ENCODE measurements at places on chromosomes 5 and 9.
A peak's percentile ranks its signal among the peaks of the same experiment; 100 is the strongest.

DNA sequence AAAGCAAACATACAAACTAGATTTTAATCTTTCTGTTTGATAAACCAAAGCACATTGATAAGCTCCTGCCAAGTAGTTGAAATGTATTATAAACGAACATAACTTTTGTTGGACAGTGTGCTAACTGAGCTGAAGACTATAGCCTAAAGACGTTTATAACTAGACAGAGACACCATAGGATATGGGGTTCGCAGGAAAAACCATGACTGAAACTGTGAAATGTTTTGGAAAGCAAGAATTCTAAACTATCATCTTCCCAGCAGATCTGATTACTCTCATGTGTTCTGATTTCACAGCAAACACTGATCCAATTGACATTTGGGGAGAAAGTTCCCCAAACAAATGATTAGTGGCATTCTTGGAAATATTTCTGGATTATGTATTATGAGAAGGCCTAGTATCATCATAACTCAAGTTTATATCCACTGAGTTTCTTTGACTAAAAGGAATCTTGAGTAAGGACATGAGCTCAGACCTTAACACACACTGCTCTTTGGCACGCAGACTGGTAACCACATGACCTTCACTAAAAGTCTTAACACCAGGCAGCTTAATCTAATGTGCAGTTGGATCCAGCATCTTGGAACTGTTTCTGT is 375.2 kb downstream of the ZNF608 start:
- no peak overlapping the region for H3K4me3 ChIP-seq
- no peaks in the 10 kb centered on the region for H3K27me3 ChIP-seq
- peak; percentile 4 for DNase-seq
- H3K4me1 ChIP-seq: no peaks in the 10 kb centered on the region
- no peaks in the 10 kb centered on the region for H3K36me3 ChIP-seq
- peak overlapping the region; percentile 17 for H3K27ac ChIP-seq

- DNase-seq: peak; percentile 71
- H3K4me1 ChIP-seq: peaks cover 5% of the 10 kb centered on the region
- H3K27me3 ChIP-seq: no peaks in the 10 kb centered on the region
- H3K27ac ChIP-seq: no peak overlapping the region
- H3K36me3 ChIP-seq: no peaks in the 10 kb centered on the region
Observed at GRCh38 chr9:88258024-88258423, 119.7 kb upstream of the SPATA31C2 start.

DNA sequence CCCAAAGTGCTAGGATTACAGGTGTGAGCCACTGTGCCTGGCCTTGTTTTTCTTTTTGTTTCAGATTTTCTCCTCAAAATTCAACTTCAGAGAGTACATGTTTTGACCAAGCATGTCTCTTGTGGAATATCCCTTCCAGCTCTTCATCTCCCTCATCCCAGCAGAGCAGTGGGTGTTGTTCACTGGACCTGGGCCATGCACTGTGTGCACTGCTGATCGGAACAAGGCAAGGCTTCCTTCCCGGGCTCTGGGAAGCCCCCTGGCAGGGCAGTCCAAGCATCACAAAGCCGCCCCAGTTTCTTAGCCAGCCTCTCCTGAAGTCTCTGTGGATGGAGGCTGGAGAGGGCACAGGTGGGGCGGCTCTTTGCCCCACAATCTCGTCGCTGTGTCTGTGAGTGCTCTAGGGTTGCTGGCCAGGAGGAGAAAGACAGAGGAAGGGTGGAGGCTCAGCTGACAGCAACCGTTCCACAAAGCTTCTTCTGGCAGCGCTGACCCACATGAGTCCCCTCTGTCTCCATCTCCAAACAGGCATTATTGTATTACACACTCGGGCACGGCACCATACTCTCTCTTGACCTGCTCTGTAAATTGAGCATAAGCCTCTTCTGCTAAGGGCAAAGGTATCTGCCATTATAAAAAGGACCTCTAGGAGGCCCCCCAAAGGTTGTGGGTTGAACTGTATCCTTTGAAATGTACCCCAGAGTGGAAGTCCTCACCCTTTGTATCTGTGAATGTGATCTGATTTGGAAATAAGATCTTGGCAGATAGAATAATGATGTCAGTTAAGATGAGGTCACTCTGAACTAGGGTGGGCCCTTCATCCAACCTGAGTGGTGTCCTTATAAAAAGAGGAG is 89.6 kb downstream of the TARS1 start:
- H3K4me1 ChIP-seq: no peaks in the 10 kb centered on the region
- no peak overlapping the region for H3K4me3 ChIP-seq
- no peak for DNase-seq
- no peaks in the 10 kb centered on the region for H3K27me3 ChIP-seq

- H3K4me3 ChIP-seq: no peak overlapping the region
- no peaks in the 10 kb centered on the region for H3K36me3 ChIP-seq
- DNase-seq: no peak
- no peak overlapping the region for H3K27ac ChIP-seq
- H3K27me3 ChIP-seq: no peaks in the 10 kb centered on the region
Observed at GRCh38 chr5:82106756-82107155, 134.9 kb downstream of the ATG10 start.

DNA sequence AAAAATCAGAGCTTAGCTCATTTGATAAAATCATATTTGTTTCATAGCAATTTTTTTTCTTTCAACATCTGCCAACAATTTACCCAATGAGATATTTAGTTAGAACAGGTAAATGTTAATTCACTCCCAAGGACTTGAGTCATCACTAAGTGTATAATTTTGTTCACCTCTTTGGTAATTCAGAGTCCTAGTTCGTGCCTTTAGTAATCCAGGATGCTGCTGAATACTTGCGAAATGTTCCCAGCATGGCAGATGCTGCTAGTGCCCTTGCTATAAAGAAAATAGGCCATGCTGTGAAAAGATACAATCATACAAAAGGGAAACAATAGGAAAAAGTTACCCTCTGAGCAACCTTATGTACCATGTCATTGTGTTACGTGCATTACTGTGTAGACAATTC is 210.5 kb downstream of the CSNK1G3 start:
- H3K27ac ChIP-seq: no peak overlapping the region
- peaks cover 2% of the 10 kb centered on the region for H3K4me1 ChIP-seq
- H3K36me3 ChIP-seq: no peaks in the 10 kb centered on the region
- DNase-seq: no peak

- no peak for DNase-seq
- H3K27me3 ChIP-seq: no peaks in the 10 kb centered on the region
- no peaks in the 10 kb centered on the region for H3K4me1 ChIP-seq
Observed at GRCh38 chr5:1220831-1221230, 4.3 kb upstream of the SLC6A18 start.

DNA sequence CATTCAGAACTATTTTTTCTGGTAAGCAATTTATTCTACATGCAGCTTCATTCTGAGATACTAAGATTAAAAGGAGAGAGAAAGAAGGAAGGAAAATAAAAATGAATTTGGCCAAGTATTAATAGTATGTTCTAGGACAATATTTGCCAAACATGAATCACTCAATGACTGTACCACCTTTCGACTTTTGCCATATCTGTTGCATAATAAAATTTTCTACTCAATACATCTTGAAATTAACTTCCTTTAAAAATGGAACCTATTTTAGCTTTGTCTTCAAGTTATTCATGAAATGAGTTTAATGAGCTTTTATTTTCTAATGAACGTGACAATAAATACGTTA is 111.8 kb downstream of the MARCHF3 start:
- peaks cover 2% of the 10 kb centered on the region for H3K4me1 ChIP-seq
- no peak overlapping the region for H3K4me3 ChIP-seq
- H3K27ac ChIP-seq: no peak overlapping the region

DNA sequence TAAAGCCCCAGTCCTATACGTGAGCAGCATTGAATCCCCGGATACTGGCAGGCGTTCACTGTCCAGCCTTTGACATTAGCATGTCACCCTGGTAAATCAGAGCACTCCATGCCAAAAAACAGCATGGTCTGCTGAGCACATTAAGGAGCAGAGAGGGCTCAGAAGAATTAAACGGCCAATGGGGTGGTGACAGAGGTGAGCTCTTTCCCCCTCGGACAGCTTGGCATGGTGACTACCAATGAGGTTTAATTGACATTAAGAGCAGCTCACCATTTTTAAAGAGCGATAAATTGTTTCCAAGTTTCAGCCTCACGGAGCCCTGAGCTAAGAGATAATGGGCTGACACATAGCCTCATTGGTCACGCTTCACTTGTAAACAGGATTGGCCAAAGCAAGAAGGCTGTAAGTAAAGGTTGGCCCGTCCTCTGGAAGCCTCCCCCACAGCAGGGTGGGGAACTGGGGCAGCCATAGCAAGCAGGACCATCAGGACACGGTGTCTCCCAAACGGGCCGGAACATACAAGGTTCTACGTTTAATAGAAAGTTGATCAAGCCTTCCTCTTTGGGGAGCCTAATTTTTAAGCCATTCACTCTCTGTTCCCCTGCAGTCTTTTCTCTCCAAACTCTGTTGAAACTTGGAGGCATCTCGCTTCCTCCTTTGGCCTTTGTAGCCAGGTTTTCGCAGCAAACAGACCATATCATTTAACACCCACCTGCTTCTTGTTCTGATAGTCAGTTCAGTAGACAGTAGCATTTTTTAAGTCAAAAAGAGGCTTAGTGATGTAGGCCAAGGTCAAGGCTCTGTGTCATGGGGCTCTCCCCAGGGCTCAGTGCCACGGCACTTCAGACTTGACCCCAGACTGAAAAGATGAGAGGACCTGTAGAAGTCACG is 25.9 kb downstream of the QRFP start:
- H3K4me3 ChIP-seq: no peak overlapping the region
- DNase-seq: no peak

DNA sequence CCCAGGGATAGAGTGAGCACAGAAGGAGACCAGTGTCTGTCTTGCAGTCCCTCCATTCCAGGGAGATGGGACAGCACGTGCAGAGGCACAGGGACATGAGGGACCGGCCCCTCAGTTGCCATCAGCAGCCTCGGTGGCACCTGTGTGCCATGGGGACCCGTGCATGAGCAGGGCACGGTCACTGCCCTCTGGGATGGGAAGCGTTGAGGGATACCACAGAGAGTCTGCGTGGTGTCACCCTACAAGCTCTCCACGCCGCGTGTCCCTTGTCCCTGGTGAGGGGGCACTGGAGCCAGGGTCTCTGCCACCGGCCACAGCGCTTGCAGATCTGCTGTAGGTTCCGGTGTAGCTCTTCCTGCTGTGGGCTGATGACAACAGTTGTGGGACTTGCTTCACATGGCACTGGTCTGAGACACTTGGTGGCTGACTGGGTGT is 108.1 kb downstream of the CACNA1B start:
- H3K36me3 ChIP-seq: no peaks in the 10 kb centered on the region
- no peak overlapping the region for H3K4me3 ChIP-seq
- H3K4me1 ChIP-seq: no peaks in the 10 kb centered on the region
- H3K27me3 ChIP-seq: no peaks in the 10 kb centered on the region

GRCh38 chr5:137545956-137546355 is 46.8 kb upstream of the SPOCK1 start:
- H3K4me3 ChIP-seq: no peak overlapping the region
- no peak for DNase-seq
- no peaks in the 10 kb centered on the region for H3K4me1 ChIP-seq

- H3K27ac ChIP-seq: no peak overlapping the region
- H3K4me1 ChIP-seq: peaks cover 7% of the 10 kb centered on the region
- peaks cover 9% of the 10 kb centered on the region for H3K36me3 ChIP-seq
Observed at GRCh38 chr5:32753051-32753450, 41.9 kb downstream of the NPR3 start.

DNA sequence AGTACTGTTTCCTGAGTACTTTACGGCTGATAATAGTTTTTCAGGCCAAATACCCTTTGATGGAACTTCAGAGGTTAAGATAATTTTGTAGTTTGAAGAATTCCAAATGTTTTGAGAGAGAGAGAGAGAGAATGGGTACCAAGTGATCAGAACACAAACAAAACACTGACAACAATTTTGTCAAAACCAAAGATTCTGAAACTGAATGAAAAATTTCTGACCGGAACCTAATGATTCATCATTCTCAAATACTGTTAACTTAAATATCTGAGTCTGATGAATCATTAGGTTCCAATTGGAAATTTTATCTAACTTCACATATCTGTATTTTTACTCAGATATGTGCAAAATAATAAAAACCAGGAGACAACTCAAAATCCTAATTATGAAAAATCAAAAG is 4.0 kb downstream of the LMBRD2 start:
- peaks cover 3% of the 10 kb centered on the region for H3K4me1 ChIP-seq
- H3K4me3 ChIP-seq: no peak overlapping the region
- H3K36me3 ChIP-seq: no peaks in the 10 kb centered on the region
- no peaks in the 10 kb centered on the region for H3K27me3 ChIP-seq

DNA sequence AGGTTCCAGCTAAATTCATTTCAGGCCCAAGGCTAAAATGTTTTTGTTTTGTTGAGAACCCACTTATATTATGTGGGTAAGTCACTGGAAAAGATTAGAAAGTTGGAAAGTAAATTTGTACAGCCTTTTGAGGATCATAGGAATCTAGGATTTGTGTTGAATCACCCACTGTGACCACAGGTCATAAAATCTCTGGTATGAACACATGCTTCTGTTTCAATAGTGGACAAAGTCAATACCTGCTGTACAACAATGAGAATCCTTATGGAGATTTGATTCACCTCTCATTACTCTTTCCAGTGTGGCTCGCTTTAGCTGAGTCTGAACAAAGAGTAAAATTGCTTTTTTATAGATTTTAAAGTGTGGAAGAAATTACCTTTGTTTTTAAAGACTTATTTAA is 369.5 kb downstream of the TMEM167A start:
- no peak for DNase-seq
- H3K4me1 ChIP-seq: no peaks in the 10 kb centered on the region
- H3K27ac ChIP-seq: no peak overlapping the region
- H3K36me3 ChIP-seq: no peaks in the 10 kb centered on the region
- H3K4me3 ChIP-seq: no peak overlapping the region

- no peak for DNase-seq
- no peak overlapping the region for H3K27ac ChIP-seq
- 0 out of 2 replicates have a peak, but pooled peaks cover 9% of the 10 kb centered on the region for H3K27me3 ChIP-seq
Observed at GRCh38 chr5:38453506-38453905, 102.9 kb downstream of the LIFR start.

DNA sequence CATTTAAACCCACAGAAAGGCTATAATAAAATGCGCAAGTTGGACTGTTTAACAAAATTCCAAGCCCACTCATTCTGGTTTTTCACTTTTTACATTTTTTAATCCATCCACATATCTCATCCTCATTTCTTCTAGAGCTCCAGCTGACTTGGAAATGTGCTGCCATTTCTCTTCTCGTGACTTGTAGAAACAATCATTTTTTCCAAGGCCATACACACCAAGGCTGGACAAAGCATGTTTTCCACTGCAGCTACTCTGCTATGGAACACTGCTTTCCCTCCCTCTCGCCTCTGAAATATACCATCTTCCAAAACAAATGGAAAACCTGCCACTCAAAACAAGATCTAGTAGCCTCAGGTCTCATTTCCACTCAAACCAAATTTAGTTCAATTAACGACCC is 141.1 kb downstream of the ESM1 start:
- peak overlapping the region; percentile 89 for H3K27ac ChIP-seq
- H3K27me3 ChIP-seq: no peaks in the 10 kb centered on the region
- DNase-seq: no peak
- no peaks in the 10 kb centered on the region for H3K36me3 ChIP-seq
- H3K4me3 ChIP-seq: no peak overlapping the region
- H3K4me1 ChIP-seq: peaks cover 21% of the 10 kb centered on the region

Measured in IMR-90 (cell line).